ENCODE measurements at places on chromosomes 1 and 21. TPM values are rescaled to one million over a fixed set of nuclear protein-coding genes. Genes with fewer than 3 reads are reported as not detected.

DNA sequence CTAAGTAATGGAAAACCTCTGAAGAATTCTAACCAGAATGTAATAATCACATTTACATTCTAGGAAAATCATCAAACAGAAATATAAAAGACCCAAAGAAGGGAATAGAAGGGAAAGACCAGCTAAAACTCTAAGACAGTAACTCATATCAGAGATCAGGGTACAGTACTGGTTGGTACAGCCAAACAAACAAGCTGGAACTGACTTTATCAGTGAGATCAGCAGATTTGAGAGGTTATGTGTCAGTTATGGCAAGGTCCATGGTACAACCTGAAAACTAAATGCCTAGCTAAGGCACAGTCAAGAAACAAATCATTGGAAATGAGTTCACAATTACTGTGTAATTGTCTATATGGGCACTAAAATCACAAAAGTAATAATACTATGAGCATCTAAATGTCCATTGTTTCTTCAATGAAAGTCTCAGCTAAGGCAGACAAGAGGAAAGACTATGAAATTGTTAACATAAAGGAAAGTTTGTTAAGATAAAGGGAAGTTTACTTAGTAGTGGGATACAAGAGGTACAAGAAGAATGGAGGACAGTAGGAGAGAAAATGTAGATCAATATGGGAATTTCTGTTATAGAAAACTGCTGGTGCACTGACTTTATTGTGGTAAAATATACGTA lies 75.8 kb downstream of the TRIM33 start:
- no peak for DNase-seq

Gene PADI4
- not detected for total RNA-seq

Gene SPATA46
- total RNA-seq, result not detected

- no peak for DNase-seq
Measured at GRCh38 chr1:177053648-177054047, 110.9 kb downstream of the ASTN1 start.

- no peak for DNase-seq
Measured at GRCh38 chr1:116842654-116843053, 67.1 kb upstream of the PTGFRN start.

GRCh38 chr1:184408580-184408979 lies 21.8 kb downstream of the C1orf21 start:
- DNase-seq, result no peak

- no peak for DNase-seq
Measured at GRCh38 chr1:160070243-160071163, 543 bp upstream of the KCNJ10 start.

Gene CASQ1
- total RNA-seq, result not detected

Gene HTR6
- total RNA-seq, result 0.13 TPM

DNA sequence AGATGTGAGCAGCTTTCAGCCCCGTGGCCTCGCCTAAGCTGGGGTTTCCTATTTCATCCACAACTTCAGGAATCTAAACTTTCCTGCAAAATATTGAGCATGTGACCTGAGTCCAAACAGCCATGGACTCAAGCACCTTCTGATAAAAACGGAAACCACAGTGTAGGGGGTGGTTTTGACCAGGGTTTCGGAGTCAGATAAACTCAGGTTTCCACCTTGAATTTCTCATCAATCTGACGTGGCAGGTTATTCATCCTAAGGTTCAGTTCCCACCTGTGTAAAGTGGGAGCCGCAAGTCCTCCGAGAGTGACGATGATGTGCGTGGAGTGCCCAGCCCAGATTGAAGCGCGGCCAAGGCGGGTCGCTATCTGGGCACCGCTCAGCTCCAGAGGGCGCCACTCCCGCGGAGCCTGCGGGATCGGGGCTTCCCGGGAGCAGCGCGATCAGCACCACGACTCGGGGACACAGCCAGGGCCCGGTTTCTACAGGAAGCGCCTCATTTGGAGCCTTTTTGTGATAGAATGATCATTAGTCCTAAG lies 871 bp upstream of the ETS2 start:
- no peak for DNase-seq

GRCh38 chr1:60133848-60134247 lies 60.3 kb upstream of the C1orf87 start:
- no peak for DNase-seq

- DNase-seq, result no peak
Measured at GRCh38 chr1:30320581-30320890, 402.8 kb downstream of the MATN1 start.

DNA sequence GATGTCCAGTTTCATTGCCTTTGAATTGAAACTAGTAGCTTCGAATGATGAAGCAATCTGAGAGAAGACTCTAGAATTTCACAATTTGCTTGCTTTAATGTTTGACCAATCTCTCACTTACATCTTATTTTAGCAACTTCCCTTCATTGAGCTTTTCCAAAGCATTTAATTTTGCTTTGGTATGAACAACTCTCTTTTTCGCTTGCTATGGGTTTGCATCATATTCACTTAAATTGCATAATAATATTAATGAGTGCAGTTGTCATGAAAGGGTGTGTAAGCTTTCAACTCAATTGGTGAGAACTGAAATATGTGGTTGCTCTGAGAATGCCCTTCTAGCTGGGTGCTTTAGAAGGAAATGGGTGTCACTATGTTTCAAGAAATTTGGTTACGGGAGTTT lies 309.2 kb downstream of the HLX start:
- no peak for DNase-seq

Gene TCP10L
- 0.26 TPM for total RNA-seq

DNA sequence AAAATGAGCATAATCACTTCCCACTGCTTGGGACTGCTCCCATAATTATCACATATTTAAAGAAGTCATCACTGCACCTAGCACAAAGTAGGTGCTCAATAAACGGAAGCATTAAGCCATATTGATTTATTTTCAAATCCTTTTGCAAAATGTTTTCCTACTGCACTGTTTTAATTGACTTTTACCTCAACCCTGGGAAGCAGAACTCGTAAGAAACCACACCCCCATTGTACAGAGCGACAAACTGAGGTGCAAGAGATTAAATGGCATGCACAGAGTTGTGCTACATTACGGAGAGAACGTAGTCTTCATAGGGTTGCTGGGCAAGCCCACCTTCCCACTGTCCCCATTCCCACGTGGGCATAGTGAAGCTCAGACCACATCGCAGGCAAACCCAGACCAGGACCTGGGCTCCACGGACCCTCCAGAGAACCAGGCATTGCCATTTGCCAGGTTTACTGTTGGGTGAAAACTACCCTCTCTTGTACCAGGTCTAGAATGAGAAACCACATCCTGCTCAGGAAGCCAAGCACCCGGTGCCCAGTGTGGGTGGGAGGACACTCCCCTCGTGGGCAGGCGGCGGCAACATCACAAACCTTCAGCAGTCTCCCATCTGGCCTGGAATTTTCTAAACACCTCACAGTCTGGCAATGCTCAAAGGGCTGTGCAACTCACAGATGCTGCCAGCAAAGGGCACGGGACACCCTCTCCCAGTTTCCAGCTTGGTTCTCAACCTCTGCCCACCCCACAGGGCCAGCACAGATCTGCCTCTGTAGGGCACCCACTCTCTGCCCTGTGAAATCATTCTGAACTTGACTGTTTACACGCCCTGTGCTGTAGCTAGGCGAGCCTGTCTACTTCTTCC lies 8.2 kb downstream of the IFFO2 start:
- DNase-seq, result no peak

DNA sequence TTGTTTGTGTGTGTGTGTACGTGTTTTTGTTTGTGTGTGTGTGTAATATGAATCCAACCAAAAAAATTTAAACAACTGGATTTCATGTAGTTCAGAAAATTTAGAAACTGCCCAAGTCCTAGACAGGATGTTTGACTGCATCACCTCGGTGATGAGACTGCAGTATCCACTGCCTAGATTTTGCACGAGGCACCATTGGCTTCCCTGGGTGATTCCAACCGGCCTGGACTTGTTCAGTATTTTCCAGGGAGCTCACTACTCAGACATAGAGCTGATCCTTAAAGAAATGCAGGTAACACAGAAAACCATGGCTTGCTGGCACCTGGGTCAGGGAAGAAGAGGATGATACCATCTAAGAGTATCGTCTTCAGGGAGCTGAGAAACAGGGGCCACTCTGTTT lies 18.2 kb upstream of the KCNK2 start:
- no peak for DNase-seq

GRCh38 chr1:216562383-216562782 lies 139.1 kb upstream of the USH2A start:
- no peak for DNase-seq

Gene AK5
- 13.3 TPM for total RNA-seq

DNA sequence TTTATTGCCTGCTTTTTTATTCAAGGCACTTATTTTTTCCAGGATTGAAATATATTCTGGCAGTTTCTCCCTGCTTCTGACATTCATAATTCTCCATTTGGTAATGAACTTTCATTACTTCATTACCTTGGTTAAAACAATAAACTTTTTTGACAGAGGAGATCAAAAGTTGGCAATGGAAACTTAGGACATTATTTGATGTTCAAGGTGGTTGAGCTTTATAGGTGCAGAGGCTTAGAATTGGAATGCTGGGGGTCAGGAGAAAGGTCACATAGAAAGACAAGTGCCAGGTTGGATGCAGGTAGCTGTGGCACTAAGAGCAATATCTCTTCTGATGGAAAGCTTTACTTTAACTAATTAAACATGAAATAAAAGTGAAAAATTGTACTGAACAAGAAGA lies 152.4 kb downstream of the SPATA46 start:
- no peak for DNase-seq

- no peak for DNase-seq
Measured at GRCh38 chr1:196960854-196961253, 16.5 kb upstream of the CFHR5 start.

DNA sequence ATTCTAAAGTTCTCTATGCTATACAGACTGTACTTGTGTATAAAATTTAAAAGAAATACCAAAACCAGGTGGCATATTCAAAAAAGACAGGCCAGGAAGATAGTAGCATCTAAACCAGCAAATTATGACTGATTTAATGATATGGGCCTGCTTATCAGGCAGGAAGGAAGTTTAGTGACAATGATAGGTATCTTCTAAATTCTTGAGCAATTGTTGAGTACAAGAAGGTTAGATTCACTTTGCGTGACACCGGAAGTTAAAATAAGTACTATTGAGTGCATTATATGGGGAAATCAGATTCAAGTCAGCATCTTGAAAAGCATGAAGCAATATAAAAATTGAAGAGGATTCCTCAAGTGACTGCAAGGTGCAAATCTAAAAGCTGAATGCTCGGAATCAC lies 186.8 kb upstream of the RGS18 start:
- no peak for DNase-seq

- DNase-seq, result no peak
Measured at GRCh38 chr1:69929308-69930057, 275.9 kb downstream of the LRRC40 start.

Gene RAP1GAP
- total RNA-seq, result not detected

DNA sequence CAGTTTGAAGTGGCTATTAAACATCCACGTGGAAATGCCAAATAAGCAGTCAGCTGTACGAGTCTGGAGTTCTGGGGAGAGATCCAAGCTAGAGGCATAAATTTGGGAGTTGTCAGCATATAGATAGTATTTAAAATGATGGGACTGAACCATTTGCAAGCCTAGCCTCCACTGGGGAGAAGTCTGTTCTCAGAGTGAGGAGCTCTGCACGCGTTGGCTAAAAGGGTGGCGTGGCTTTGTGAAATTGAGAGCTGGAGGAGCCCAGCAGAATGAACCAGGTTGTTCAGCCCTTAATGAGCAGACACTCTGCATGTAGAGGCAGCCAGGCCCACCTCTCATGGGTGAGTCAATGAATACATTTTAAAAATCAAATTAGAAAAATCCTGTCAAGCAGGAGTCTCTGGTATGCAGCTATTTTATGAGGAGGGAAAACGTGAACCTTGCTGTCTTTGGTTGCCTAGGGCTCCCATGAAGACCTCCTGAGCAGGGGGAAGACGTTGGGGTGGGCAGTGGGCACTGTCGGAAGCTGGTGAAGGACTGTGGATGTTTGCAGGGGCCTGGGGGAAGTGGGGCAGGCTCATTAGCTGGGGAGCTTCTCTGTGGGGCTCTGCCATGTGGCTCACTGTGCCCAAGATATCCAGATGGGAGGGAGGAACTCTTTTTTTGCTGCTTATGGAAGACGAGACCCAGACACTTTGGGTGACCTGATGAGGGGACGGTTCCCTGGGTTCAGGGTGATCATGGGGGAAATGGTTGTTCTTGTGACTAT lies 18.8 kb downstream of the TMCC2 start:
- DNase-seq, result no peak

GRCh38 chr1:43039228-43040055 lies 80.8 kb upstream of the SLC2A1 start:
- no peak for DNase-seq

- DNase-seq, result no peak
Measured at GRCh38 chr1:88523854-88524528, 160.1 kb upstream of the PKN2 start.

Gene NCMAP
- total RNA-seq, result not detected

- no peak for DNase-seq
Measured at GRCh38 chr1:237736372-237737029, 154.2 kb downstream of the ZP4 start.

- peak; percentile 11 for DNase-seq
Measured at GRCh38 chr1:117096951-117097408, 24.6 kb downstream of the TRIM45 start.

All from dermis microvascular lymphatic vessel endothelial cell (primary cell).